ENCODE measurements at places on chromosomes 4 and X.

GRCh38 chr4:3515646-3516045 lies 16.6 kb downstream of the LRPAP1 start:
- DNase-seq: no peak

DNA sequence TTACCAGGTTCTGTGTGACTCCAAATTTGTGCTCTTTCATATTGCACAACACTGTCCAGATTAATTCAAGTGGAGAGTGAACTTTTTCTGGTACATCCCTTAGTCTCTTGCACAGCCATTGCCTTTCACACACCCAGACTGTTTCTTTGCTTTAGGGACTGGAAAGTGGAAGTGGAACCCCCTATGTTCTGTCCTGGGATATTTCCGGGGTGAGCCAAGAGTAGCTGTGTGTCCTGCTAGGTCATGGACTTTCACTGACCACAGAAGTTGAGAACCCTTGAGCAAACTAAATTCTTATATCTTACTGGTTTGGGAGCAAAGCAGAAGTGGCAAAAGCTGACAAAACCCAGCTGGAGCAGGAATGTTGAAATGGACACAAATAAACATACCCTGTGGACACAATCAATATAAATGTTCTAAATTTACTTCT lies 10.3 kb upstream of the VSIG4 start:
- no peak for DNase-seq

- no peak for DNase-seq
Measured at GRCh38 chr4:45317276-45317675, 590.9 kb upstream of the GNPDA2 start.

DNA sequence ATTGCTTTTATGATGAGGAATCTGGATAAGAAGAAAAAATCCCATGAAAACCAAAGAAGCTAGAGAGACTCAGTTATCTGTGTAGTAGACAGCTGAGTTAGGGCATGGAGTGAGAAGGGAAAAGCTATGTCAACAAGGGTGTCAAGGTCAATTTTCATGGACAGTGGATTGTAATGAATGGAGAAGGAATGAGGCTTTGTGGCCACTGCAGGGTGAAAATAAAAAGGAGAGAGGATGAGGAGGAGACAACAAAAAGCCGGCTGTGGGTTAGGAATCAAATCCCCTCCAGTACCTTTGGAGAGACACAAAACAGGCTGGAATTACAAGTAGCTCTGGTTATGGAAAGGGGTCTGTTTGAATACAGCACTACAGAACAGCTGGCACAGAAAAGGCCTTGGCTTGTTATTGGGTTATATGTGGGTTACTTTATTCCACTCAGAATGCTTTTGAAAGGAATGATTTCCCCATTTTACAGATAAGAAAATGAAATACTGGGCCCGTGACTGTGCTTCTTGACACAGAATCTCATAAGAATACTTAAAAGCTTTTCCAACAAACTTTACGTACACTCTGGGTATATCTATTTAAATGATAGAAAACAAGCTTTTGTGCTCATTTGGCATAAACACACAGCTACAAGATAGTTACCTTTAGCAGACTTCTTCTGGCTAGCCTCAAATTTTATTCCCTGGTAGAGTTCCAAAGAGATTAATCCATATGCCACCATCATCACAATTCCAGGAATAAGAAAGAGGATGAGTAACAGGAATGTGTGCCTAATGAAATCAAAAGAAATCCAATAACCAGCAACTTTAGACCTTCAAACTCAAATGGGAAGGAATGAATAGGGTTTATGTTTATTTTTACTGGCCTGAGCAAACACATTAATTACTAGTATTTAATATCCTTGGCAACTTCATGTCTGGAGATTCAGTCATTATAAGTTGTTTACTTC lies 7.5 kb downstream of the CCKAR start:
- no peak for DNase-seq

All from T-helper 17 cell (primary cell).